NCI-H187 treated with DMSO at 0.1 percent for 48 hours (cell line): ENCODE measurements at places on chromosomes 13 and 19.

DNA sequence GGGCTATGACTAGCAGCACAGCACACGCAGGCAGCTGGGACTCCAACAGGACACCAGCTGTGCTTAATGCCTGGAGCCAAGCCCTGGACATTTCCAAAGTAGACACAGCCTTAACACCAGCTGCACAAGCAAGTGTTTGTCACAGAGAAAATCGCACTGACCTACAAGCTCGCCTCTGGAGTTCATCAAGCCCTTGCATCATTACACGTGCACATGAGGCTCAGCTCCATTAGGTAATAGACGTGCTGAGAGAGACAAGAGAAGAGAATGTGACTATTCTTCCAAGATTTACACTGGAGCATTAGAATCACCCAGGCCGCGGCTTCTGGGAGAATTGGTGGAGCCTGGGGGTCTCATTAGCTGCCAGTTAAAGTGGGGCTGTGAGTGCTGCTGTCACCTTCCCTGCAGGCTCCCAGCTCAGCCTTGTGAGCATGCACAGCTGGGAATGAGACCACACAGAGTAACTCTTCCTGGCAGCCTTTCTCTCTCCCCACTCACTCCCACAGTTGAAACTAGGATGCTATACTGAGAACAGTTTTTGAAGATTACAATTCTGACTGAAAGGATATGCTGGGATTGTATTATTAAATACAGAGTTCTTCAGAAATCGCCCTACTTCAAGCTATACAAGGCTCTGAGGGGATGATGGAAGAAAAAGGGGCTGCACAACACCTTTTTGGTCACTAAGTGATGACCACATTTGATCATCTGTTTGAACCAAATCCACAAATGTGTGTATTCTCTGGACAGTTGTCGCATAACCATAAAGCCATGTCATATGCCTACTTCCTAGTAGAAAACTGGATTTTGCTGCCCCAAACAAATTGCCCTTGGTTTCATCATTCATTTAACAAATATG is 10.5 kb downstream of the STOML3 start:
- DNase-seq = no peak

DNA sequence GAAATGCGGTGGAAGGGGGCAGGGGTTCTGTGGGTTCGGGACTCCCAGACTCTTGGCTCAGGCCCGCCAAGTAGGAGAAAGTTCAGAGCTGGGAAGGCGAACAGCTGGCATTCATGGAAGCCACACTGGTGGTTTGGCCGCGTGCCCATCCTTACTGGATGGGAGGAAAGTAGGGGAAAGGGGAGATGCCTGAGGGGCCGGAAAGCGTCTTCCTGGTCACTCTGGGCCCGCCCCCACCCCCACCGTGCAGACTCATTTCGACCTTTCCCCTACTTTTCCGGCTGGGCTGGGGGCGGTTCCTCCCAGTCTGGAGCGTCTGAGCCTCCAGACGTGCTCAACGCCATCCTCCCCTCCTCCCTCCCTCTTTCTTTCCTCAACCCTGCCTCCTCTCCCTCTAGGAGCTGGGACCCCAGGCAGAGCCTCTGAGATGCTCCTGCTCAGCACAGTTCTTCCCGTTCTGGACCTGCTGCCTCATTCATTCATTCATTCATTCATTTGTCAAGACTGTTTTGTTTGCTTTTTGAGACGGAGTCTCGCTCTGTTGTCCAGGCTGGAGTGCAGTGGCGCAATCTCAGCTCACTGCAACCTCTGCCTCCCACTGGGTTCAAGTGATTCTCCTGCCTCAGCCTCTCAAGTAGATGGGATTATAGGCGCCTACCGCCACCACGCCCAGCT is 3.5 kb downstream of the ANGPTL4 start:
- DNase-seq = no peak

GRCh38 chr19:30556230-30556711 is 184.1 kb downstream of the ZNF536 start:
- no peak for DNase-seq

- DNase-seq = no peak
Observed at GRCh38 chr19:2271234-2272103, 10.5 kb downstream of the PEAK3 start.

DNA sequence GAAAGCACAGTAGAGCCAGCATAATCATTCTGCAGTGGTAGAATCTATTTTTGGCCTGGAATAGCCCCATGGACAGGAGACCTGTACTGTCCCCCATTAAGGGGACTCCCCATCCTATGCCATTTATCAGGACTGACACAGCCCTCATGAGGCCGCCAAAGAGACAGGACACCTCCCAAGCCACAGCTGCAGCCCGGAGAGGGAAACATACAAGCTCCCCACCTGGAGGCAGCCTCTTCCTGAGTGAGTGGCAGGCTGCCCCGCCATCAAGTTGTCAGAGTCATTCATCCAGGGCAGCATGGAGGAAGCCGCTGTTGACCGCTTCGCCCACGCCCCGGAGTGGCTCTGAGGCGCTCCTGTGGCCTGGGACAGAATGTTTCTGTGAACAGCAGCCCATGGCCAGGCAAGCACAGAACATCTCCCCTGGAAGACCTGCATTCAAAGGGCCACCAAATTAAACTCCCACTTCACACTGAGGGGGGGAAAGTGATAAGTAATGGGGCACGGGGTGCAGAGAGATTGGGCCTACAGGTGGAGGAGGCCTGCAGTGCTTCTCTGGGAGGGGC is 111.3 kb downstream of the ZDHHC20 start:
- DNase-seq = no peak
